HFFc6 (cell line): ENCODE measurements at places on chromosomes 11 and 22. TPM values are rescaled to one million over a fixed set of nuclear protein-coding genes. Genes with fewer than 3 reads are reported as not detected.

The KAT5 gene
- 40.9 to 44.0 TPM (median 42.6 TPM) in 3 replicates for total RNA-seq

The KLHL35 gene
- total RNA-seq: not detected in 3 replicates

The PNPLA3 gene
- total RNA-seq: 3.5 to 8.0 TPM (median 5.8 TPM) in 3 replicates

The CCDC157 gene
- 1.2 to 2.1 TPM (median 1.6 TPM) in 3 replicates for total RNA-seq

GRCh38 chr11:76634886-76635285, 35.7 kb downstream of the LRRC32 start:
- no peak for DNase-seq

GRCh38 chr11:14617241-14618027, 26.2 kb upstream of the PDE3B start:
- DNase-seq: no peak

- DNase-seq: no peak
These were observed 22.6 kb upstream of the PKNOX2 start for GRCh38 chr11:125141686-125142535.

DNA sequence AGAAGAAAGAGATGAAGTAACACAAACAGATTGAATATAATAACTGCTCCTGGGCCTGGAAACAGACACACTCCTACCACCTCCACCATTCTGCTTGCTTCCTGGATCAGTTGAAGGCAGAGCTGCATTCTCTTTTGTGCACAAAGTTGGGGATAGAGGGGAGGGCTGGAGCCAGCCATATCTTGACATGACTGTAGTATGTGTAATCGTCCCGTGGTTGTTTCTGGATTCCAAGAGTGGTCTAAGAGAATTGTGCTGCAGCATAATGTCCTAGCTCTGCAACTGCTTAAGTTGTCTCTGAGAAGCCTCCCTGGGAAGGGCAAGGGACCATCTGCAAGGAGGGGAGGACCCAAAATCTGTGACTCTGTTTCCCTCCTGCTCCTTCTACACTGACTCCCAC, 3.2 kb downstream of the CRY2 start:
- DNase-seq: peak; percentile 23

DNA sequence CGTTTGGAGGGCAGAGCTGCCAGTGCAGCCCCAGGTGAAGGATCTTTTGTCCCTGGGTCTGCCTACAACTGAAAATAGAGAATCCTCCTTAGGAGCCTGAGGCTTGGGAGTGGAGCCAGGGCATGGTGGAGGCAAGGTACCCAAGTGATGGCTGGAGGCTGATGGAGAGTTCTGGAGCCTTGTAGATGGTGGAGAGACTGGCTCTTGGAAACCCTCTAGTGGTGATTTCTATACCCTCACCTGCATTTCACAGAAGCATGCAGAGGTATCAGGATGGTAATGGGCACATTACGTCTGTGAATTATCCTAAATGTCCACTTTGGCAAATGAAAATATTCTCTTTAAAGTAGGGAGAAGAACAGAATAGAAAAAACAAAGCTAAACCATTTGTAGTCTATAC, 44.4 kb downstream of the INSC start:
- DNase-seq: peak; percentile 31
